Right kidney (tissue), 9 donors: ENCODE measurements at places on chromosomes 5 and 9.

GRCh38 chr5:125199968-125200865 lies 453.8 kb upstream of the ZNF608 start:
- peak; percentile 52 for DNase-seq

GRCh38 chr5:119420169-119420568 lies 32.1 kb upstream of the HSD17B4 start:
- DNase-seq: no peak

GRCh38 chr9:127316586-127317323 lies 52.2 kb downstream of the GARNL3 start:
- no peak for DNase-seq

DNA sequence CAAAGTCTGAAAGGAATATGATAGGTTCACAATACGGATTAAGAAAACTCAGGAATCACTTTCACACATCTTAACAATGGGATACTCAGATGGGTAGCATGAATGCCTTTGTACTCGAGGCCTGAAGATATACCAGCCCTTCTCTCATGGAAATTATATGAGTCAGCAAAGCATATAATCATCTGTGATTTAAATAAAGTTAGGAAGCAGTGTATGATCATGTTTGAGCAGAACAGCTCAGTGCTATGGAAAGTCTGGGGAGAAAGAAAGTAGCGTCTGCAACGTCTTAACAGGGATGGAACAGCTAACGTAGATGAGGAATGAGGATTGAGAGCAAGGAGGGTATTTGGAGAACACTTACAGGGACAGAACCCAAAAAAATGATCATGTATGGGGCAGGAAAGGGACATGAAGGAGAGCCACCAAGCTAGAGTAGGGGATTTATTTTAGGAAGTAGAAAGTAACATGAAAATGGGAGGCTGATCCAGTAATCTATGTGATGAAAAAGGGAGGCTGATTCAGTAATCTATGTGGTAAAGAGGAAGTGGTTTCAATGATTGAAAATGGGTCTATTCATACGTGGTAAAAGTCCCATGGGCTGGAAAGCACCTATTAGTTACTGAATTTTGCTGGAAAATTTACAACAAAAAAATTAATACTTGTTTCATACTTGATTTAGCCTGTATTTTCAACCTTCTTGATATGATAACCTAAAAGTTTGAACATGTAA lies 85.9 kb downstream of the GNA14 start:
- DNase-seq: no peak

GRCh38 chr5:53508125-53508524 lies 27.7 kb downstream of the FST start:
- no peak for DNase-seq

- DNase-seq: no peak
These were observed 248.9 kb downstream of the DOCK8 start for GRCh38 chr9:463455-464171.

GRCh38 chr5:139381837-139382761 lies 998 bp downstream of the SLC23A1 start:
- no peak for DNase-seq

GRCh38 chr5:25850581-25850980 lies 1187.8 kb downstream of the CDH9 start:
- no peak for DNase-seq
